Activated CD4-positive, alpha-beta T cell treated with anti-CD3 and anti-CD28 coated beads, Interleukin-2, amount 50 U/mL, for 1 hour (primary cell): ENCODE measurements at places on chromosomes 4 and X.
A peak's percentile ranks its signal among the peaks of the same experiment; 100 is the strongest.

DNA sequence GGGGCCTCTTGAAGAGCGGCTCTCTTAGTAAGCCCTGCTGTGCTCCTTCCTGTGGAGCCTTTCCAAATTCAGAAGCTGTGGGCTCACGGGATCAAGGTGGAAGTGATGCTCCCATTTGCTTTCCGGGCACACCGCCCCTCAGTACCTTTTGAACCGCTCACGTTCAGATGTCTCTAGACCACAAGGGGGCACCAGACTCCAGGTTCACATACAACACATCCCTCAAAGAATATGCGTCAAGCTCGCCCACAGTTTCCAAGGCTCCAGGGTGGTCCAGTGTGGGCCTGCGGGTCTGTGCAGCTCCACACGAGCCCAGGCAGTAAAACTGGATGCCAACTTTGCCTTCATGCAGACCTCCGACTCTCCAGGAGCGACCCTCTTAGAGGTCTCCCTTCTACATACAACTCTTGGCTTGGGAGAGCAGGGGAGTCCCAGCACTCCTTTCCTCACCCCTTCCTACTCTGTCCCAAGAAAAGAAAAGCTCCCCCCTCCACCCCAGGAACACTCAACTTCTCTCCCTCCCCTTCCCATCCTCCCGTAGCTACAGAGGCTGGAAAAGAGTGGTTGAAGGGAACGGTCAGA lies 11.0 kb downstream of the SUPT20HL1 start:
- DNase-seq = peak; percentile 47

DNA sequence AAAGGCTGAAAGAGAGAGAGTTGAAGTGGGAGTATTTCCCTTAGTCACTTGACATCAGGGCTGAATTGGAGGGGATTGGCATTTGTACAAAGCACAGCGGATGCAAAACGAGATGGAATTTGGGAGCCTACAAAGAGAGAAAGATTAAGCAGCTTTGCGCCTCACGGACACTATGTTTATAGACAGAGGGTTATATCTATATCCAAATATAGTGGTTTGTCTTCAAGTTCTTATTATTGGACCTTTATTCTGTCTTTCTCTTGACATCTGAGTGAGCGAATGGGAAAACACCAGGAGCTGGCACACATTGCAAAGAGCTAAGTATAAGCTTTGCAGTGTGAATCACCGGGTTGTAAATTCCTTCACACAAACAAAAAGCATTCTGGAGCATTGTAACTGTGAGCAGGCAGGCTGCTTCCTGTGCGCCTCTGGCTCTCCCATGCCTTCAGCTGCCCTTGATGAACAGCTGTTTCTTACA lies 500.2 kb downstream of the STIM2 start:
- no peak for DNase-seq

DNA sequence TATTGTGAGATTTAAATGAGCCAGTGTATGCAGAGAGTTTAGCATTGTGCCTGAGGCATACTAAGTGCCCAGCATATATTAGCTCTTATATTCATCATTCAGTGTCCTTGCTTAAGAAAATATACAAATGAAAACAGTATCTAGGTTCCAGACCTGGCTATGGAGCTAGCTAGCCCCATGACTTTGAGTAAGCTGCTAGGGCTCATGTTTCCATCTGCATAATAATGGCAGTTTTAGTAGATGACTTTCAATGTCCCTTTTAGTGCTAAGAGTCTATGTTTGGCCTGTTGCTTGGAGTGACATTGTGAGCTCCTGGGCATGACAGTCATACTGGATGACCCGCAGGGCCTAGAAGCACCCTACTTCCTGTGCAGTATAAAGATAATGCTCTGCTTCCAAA lies 435.3 kb downstream of the ZIC3 start:
- DNase-seq = no peak

- DNase-seq = no peak
Observed at GRCh38 chr4:10033191-10033881, 12.0 kb upstream of the SLC2A9 start.

- no peak for DNase-seq
Observed at GRCh38 chr4:57042711-57043169, 64.0 kb downstream of the POLR2B start.
